Right ventricle myocardium superior (tissue), 1 donor: ENCODE measurements at places on chromosomes 2 and 18. TPM values are rescaled to one million over a fixed set of nuclear protein-coding genes. Genes with fewer than 3 reads are reported as not detected.

Gene UGT1A3
- not detected for total RNA-seq

Gene SH3RF3
- total RNA-seq: 6.6 TPM

Gene UGT1A5
- total RNA-seq: not detected

DNA sequence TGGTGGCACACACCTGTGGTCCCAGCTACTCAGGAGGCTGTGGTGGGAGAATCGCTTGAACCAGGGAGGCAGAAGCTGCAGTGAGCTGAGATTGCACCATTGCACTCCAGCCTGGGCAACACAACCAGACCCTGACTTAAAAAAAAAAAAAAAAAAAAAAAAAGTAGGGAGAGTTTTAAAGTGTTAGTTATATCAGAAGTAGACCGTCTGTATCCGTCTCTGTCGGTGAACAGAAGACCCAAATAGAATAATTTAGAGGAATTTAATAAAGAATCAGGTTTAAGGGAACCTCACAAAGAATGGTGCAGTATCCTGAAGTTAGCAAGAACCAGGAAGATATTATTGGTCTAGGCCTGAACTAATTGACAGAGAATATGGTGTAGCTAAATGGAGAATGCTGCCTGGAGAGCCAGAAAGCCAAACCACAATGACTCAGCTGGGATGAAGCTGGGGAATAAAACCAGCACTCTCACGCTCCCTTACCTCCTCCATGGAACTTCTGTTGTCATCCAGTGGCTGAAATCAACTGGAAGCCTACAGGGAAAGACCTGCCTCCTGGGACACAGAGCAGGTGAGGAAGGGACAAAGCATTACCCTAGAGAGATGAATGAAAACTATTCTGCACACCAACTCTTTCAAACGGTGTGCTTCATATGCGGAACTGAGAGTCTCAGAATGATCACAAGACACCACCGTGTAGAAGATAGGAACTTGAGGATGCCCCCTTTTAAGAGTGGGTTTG, 39.1 kb upstream of the PLEKHM3 start:
- DNase-seq: no peak

DNA sequence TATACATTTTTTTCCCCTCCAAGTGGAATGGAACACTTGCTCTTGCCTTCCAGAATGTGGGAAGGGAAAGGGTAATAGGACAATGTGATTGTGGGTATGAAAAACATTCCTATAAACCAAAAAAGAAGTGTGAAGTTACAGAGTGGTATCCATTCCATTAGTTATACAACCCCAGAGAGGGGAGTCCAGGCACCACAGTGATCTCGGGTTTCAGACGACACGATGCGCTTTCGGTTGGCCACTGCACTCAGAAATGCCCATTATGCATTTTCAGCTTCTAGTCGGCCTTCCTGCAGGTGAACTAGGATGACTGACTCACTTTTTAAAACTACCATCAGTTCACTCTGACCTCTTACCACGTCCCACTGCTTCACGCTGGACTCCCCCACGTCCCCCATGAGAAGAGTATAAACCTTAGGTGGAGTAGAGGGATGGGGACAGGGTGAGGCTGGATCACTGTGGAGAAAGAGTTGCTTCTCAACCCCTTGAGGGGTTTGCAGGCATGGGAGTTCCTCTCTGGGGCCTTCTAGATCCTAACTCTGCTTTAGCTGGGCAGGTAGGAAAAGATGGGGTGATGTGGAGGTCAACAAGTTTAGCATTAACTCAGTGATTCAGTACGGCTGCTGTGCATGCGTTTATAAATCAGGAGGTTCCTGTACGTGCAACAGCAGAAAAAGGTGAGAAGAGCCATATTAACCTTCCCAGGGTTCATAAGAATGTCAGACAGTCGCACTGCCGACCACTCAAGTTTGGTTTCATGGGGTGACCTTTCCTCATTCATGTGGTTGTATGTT, 50.5 kb downstream of the ZNF532 start:
- no peak for DNase-seq

- no peak for DNase-seq
Observed at GRCh38 chr2:201986463-201986735, 47.3 kb upstream of the FZD7 start.

DNA sequence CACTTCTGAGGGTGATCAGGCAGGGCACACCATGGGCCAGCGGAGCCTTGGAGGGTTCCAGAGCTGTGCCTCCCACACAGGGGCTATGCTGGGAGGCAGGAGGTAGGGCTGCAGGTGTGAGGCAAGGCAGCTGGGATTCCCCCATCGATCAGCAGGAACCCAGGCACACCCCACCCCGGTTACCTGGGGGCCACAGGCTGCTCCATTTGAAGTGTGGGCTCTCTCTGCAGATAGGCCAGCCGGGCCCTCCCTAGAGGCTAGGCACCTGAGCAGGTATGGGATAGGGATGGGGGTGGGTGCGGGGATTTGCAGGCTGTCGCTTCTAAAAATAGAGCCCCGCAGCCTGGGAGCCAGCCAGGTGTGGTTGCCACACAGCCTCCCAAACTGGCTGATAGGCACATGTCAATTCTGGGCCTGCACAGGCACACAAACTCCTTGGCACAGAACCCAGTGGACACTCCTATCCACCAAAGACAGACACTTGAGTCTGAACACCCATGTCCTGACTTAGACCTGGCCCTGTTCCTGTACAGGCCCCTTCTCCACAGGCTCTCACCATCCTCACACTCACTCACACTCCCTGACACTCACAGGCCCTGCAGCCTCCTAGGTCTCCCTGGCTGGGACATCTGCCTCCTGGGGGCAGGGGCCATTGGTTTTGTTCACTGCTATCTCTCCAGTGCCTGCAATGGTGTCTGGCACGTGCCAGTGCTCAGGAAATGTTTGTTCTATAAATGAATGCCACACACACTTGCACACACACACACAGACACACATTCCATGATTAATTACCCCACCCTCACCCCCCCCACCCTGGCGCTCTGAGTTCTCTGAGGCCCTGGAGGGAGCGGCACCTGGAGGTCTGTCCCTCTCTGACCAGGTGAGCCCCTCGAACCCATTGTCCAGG, 73.4 kb downstream of the ZFP36L2 start:
- DNase-seq: peak; percentile 72

GRCh38 chr2:138356178-138356577, 145.4 kb upstream of the SPOPL start:
- DNase-seq: no peak
